Effector CD8-positive, alpha-beta T cell (primary cell): ENCODE measurements at places on chromosomes 7 and 10.

DNA sequence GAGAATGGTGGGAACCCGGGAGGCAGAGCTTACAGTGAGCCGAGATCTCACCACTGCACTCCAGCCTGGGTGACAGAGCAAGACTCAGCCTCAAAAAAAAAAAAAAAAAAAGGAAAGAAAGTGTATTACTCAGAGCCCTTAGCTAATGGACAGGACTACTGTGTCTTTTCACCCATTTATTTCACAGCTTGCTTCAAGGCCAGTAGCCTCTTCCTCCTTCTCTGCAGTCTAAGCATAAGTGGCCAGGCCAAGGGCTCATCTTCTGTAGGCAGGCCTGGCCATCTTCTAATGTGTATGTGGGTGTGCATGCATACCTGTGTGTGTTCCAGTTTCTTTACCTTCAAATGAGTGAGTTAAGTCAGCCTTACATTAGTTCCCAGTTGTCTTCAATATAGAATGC, 94.8 kb upstream of the GDF10 start:
- no peak for DNase-seq

- no peak for DNase-seq
Observed at GRCh38 chr7:24510759-24511158, 62.5 kb upstream of the PALS2 start.

DNA sequence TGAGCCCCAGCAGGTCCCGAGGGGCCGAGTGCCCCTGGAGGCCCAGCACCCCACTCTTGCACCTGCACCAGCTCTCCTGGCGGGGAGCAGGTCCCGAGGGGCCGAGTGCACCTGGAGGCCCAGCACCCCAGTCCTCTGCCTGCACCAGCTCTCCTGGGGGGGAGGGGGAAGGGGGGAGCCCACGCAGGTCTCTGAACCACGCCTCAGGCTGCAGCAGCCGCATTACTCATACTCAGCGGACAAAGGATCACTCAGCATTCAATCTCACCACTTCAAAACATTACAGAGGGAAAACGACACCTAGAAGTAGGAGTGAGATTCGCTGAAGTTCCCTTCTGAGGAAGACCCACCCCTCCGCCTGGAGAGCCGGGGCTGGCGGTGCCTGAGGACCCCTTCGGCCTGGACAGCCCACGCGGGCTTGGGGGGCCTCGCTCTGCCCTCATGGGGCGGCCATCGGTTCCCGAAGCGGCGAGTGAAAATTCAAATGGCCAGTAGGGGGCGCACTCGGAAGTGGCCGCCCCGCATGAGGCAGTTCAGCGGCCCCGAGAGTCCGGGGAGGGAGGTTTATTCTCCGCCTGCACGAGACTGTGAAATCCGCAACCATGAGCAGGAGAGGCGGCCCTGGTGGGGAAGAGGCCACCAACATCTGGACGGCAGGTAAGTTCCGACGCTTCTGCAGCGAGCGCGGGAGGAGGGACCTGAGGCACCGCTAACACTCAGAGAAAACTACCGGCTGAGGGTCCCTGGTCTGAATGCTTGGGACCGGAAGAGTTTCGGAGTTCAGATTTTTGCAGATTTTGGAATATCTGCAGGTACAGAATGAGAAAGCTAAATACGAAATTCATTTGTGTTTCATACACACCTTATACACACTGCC, 1.1 kb upstream of the GPER1 start:
- peak; percentile 62 for DNase-seq

GRCh38 chr7:4271716-4272015, 410.4 kb upstream of the FOXK1 start:
- DNase-seq, result no peak

GRCh38 chr7:44163591-44163990, 22.5 kb upstream of the MYL7 start:
- DNase-seq, result no peak

GRCh38 chr7:3232228-3232627, 68.8 kb upstream of the SDK1 start:
- DNase-seq, result no peak

DNA sequence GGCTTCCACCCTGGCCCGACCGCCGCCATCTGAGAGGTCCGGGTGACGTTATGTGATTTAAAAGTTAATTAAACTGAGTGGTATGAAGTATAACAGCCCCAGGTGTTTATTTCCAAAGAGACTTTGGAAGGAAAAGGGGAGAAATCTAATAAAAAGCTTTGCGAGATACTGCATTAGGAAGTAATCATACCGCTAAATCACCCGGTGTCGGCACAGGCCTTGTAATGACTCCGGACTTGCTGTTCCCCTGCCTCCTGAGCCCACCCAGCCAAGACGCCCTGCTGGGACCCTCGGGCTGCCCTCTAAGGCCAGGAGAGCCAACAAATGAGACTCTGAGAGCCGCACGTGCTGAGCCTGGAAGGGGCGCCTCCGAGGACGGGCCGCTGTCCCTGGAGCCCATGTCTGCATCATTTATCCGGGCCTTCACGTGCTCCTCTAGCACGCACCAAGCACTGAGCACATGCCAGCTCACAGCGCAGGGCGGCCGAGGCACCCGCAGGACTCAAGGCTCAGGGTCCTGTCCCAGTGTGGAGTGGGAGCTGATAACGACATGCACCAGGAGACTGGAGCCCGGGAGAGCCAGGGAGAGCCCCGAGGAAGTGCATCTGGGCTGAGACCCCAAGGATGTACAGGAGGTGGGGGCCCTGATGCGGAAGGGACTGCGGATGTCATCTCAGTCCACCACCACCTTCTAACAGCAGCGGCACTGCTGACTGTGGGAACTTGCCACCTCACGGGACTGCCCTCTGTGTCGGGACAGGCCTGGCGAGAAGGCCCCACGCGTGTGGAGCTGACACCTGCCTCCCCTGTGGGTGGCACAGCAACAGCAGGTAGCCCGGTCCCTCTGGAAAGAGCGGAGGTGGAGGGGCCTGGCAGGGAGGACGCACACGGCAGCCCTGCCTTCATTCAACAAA, 182.7 kb downstream of the ELFN1 start:
- DNase-seq, result no peak

DNA sequence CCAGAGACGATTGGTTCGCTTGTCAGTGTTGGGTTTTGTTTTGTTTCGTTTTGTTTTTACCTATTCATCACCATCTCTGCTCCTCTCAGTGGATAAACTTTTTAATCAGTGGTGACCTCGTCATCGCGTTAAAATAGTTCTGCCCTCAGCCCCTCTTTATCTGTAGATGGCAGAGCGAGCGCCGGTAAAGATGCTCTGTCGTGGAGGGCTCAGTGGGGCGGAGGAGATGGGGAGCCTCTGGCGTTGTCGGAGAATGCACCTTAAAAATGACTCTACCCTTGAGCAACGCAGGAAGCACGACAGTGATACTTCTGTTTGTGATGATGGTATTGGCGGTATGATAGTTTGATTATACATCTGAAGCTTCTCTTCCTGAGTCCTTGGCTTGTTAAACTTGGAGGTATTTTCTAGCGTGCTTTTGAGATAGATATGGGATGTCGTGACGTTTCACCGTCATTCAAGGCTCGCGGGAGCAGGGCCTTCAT, 554 bp downstream of the CSGALNACT2 start:
- peak; percentile 43 for DNase-seq

- DNase-seq, result no peak
Observed at GRCh38 chr10:79400146-79401004, 45.0 kb downstream of the ZCCHC24 start.

- DNase-seq, result no peak
Observed at GRCh38 chr10:129945064-129945463, 19.0 kb downstream of the EBF3 start.

GRCh38 chr10:105644091-105644490, 1003.0 kb downstream of the SORCS3 start:
- DNase-seq, result no peak

GRCh38 chr7:73650524-73650923, 17.1 kb upstream of the VPS37D start:
- DNase-seq, result no peak

GRCh38 chr7:95628831-95629439, 32.6 kb upstream of the PDK4 start:
- no peak for DNase-seq

DNA sequence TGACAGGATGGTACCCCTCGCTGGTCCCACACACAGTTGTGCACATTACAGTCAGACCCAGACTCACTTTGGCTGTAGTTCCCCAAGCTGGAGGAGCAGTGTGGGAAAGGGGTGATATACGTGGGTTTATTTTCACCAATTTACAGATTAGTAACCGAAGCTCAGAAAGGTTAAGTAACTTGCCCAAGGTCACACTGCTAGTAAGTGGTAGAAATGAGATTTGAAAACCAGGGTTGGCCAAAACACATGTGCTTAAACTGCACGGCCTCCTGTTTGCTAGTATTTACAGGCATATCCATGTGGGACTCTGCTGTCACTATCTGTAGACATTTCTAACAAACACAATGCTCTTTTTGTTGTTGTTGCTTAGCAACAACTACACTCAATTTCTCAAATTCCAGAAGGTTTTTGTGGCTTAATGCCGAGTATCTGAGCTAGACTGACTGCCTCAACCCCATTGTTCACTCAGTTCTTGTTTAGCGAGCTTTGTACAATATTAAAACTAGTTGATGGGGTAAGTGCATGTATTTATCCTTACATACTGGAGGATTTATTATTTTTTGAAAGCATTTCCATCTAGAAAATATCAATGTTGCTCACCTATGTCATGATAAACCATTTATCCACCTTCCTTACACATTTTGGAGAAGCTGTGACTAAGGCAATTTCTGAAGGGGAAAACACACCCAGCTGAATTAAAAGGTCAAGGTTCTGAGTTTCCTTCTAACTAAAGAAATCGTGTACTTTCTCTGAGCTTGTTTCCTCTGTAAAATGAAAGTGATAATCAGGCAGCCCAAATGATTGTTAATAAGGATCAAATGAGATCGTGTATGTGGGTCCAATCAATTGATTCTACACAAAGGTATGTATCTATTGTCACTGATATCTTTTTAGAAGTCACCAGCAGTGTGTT, 5.3 kb upstream of the TMEM139 start:
- DNase-seq, result no peak

- DNase-seq, result no peak
Observed at GRCh38 chr7:24504040-24504439, 69.2 kb upstream of the PALS2 start.

DNA sequence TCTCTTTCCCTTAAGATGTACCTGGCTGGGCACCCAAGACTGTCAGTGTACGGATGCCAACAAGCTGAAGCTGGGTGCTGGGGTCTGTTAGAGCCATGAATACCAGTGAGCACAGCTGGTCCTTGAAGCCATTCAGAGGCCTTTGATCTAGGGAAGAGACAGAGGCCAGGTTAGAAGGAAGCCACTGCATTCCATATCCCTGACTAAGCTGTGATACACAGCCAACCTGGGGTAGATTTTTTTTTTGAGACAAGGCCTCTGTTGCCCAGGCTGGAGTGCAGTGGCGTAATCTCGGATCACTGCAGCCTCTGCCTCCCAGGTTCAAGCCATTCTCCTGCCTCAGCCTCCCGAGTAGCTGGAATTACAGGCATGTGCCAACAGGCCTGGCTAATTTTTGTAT, 20.8 kb downstream of the ZDHHC16 start:
- DNase-seq, result no peak

DNA sequence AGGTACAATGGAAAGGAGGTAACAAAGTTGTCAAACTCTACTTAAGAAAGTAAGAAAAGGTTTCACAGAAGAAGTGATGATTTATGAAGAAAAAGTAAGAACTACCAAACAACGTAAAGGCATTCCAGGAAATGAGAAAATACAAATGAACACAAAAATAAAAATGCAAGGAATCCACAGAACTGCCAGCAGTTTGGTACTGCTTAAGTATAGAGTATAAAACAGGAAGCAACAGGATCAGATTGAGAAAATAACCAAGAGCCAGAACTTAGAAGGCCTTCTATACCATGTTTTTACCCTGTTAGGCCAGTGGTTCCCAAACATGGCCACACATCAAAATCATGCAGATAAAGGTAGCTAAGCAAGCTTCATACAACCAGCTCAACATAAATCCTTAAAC, 9.2 kb downstream of the NDUFA5 start:
- DNase-seq, result no peak

DNA sequence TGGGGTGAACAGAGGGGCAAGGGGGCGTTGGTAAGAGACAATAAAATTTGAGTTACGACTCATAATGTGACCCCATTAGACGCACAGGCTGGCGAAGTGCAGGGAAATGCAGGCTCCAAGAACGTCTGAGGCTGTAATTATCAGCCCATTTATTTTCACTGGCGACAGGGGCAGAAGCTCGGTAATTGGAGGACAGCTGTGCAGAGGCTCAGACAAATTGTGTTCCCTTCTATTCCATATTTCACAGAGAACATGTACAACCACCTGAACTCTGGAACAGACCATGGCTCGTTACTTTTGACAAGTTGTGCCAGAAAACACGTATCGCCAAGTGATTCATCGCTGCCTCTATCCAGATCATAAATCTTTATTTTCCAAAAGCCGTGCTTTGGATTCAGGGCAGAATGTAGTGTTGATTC, 137.3 kb upstream of the FRMD4A start:
- no peak for DNase-seq

DNA sequence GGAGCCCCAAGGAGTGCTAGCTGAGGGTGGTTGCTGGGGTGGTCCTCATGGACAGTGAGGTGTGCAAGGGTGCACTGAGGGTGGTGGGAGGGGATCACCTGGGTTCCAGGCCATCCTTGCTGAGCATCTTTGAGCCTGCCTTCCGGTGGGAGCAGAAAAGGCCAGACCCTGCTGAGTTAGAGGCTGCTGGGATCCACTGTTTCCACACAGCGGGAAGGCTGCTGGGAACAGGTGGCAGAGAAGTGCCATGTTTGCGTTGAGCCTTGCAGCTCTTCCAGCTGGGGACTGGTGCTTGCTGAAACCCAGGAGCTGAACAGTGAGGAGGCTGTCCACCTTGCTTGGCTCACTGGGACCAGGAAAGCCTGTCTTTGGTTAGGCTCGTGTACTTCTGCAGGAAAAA, 34.9 kb downstream of the PRF1 start:
- DNase-seq, result no peak

DNA sequence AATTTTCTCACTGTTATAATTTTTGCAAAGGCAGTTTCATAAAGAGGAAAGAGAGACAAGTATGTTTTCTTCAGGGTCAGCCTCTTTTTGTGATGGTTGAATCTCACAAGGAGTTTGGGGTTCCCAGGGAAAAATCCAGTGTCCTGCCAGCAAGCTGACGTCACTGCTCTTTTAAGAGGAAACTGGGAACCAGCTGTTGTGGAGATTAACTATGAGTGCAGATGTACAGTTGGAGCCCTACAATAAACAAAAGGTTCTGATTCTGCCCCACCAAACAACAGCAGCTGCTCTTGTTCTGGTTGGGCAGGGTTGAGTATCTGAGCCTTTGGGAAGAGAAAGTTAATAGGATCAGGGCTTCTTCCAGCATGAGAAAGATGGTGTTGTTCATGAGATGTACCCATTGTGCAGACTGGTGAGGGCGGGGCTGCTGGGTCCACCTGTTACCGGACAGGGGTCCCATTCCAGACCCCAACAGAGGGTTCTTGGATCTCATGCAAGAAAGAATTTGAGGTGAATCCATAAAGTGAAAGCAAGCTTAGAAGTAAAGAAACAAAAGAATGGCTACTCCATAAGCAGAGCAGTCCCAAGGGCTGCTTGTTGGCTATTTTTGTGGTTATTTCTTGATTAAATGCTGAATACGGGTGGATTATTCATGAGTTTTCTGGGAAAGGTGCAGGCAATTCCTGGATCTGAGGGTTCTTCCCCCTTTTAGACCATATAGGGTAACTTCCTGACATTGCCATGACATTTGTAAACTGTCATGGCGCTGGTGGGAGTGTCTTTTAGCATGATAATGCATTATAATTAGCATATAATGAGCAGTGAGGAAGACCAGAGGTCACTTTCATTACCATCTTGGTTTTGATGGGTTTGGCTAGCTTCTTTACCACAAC, 12.5 kb downstream of the PRF1 start:
- DNase-seq, result no peak

GRCh38 chr7:100745184-100745583, 11.8 kb downstream of the ZAN start:
- no peak for DNase-seq
